Stimulated activated CD4-positive, alpha-beta T cell treated with anti-CD3 and anti-CD28 coated beads, Interleukin-2, amount 100 ng/mL, for 4 hours (primary cell): ENCODE measurements at places on chromosomes 11 and 22.
A peak's percentile ranks its signal among the peaks of the same experiment; 100 is the strongest.

DNA sequence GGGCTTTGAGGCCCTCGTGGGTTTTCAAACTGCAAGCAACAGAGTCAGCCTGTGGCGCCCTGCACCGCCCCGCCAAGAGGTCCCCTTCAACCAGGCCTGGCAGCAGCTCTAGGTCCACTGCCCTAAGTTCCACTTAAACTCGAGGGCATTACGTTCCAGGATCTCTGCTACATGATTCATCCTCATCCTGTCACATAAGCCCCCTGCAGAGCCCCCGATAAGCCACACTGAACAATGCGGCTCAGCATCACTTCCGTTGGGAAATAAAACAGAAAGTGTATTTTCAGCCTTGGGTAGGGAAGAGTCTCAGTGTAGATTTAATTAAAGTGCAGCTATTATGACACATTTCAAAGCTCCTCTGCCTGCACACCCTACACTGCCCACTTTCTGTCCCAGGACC, 24.6 kb downstream of the SULT4A1 start:
- no peak for DNase-seq

DNA sequence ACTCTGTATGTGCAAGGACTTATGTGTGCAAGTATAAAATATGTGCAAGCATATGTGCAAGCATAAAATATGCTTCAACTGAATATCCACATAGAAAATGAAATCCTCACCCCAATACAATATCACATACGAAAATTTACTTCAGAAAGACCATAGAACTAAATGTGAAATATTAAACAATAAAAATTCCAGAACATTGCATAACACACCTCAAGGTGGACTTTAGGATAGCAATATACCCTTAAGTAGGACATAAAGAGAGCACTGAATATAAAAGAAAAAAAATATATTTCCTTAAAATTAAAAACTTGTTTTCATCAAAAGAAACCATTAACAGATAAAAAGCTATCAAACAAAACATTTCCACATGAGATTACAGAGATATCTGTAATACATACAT, 67.8 kb downstream of the FCHSD2 start:
- no peak for DNase-seq

DNA sequence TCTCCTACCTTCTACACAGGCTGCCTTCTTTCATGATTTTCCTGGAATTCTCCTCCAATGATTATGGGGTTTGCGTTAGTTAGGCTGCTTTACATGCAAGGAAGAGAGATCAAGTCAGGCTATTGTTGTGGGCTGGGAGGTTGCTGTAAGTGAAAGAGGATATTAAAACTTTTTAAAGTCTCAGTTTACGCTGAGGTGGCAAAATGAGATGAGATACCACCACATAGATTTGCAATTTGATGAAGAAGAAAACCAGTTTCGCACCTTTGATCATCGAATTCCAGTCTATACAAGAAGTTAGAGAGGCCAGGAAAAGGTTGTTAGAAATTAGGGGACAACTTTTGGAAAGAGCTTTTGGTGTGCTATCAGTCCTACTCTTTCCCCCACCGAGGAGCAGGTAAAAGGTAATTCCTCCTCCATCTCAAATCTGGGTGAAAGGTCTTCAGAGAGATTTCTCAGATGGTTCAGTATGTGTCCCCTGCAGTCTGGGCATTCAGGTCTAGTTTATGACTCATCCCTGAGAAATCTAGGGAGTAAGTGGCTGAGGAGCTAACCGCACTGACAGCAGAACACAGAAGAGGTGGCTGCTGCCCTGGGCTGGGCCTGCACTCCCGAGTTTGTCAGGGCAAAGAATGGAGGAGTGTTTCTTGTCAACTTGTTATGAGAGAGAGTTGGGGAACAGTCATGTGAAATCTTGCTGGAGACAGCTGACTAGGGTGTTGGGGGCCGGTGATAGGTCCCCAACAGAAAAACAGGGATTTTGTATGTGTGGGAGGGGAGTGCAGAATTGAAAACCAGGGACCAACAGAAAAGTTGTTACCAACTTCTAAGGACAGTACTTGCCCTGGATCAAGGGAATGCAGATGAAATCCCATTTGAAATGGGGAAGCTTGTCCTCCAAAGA, 34.7 kb downstream of the CCDC83 start:
- DNase-seq: no peak

DNA sequence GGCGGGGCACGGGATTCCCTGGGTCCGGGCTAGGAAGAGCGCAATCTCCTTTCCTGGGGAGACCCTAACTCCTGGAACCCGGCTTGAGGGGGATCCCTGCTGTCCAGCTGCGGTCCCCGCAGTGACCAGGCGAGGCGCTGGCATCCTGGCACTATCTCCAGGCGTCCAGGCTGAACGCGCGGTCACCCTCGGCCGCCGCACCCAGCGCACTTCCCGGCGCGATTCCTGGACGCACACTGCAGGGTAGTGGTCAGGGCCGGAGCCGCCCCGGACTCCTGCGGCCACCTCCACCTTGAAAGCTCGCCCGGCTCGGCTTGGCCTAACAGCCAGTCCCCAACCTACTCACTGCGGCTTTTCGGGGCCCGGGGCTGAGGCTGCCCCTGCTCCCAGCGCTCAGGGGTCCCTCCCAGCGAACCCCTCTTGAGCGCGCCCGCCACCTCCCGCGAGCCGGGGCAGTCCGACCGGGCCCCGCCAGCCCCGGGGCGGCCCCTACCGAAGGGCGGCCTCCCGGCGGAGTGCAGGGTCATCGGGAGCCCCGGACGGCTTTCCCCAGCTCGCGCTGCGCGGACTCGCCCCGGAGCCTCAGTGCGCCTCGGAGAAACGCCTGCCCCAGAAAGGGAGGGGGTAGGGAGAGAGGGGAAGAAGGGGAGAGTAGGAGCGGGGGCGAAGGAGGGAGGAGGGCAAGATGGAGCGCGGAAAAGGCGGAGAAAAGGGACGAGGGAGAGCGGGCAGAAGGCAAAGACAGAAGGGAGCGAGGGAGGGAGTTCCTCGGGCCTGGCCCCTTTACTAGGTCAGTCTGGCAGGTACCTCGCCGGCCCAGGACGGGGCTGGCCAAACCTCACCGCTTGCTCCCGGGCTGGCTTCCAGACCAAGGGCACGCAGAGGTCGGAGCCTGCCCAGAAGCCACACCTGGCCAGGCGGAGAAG, 1.0 kb downstream of the POU2AF3 start:
- no peak for DNase-seq

DNA sequence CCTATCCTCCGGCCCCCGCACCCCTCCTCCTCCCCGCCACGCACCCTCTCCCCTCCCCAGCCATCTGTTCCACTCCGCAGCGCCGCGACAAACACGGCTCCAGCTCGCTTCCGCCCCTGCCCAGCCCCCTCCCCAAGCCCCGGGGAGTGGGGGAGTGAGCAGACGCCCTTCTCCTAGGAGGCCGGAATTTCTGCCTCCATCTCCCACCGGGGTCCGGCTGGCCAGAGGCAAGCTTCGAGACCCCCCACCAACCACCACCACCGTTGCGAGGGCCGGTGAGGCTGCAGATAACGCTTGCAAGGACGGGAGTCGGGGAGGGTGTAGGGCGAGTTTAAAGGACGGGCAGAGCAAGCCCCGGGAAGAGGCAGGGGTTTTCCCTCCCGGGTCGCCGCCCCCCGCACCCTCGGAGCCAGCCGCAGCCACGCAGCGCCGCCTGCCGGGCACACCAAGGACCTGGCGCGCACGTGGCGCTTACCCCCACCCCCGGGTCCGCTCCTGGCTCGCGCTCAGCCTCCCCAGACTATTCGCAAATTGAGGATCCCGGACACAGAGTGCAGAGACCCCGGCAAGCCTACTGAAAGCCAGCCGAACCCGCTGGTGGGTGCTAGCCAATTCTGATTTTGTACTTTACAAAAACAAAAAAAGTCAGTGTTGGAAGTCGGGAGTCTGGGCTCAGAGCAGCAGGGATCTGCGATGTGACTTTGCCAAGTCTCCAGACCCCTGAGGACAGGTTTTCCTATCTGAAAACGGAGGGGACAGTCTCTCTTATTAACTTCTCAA, 22.6 kb downstream of the RTN4RL2 start:
- DNase-seq: peak; percentile 76

DNA sequence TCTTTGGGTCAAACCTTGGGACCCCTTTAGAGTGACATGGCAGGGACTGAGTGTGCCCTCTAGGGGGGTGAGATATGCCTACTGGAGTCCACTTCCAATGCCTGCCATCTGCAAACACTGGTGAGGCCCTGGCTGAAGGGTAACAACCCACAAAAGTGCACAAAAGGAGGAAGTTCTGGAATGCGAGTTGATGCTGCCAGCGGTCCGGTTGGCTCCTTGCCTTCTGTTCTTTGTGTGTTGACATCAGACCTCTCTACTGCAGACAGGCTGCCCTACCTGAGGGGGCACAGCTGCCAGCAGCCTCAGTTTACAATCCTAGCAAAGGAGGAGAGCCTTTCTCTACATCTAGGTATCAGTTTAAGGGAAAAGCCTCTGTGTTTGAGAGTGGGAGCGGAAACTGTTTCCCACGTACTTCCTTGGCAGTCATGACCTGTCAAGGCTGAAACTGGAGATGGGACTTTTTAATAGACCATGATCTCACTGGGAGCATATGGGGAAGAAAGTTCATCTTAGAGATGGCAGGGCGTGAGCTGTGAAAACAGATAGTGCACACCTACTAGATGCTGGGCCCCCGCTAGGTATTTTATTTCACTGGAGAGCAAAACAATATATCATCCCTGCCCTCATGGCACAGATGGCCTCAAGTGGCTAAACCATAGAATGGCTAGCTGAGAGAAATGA, 27.2 kb downstream of the BMAL1 start:
- no peak for DNase-seq

DNA sequence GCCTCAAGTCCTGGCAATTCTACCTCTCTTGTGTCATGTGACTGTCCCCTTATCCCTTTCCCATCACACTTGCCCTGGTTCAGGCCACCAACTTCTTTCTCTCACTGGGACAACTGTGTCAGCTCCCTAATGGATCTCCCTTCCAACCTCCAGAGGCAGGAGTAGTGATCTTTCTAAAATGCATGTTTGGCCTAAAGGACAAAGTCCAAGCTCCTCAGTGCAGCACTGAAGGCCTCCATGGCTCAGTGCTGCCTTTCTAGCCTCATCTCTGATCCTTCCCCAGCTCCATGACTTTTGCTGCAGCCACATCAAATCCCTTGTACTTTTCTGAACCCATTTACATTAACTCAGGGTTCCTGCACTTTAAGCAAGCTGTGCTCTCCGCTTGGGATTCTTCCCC, 80.8 kb downstream of the CSNK2A3 start:
- no peak for DNase-seq

GRCh38 chr22:25736378-25737011, 5.5 kb upstream of the MYO18B start:
- DNase-seq: peak; percentile 9

- DNase-seq: no peak
Observed at GRCh38 chr11:30322191-30322590, 713 bp upstream of the ARL14EP start.

DNA sequence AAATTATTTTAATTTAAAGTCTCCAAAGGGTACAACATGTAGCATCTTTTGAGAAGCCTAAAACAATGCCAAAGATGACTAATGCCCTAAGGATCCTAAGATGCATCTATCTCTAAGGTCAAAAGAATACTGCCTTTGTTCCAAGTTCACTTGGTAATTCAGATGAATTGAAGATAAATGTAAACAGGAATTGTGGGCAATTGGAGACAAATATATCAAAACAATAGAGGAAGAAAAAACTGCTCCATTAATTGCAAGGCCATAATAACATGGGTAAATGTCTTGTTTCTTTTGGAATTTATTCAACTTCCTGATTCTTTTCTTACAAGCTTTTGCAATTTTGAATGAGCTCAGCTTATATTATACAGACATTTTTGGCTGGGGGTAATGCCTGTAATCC, 338.6 kb downstream of the TTC28 start:
- DNase-seq: no peak
